A375 (cell line): ENCODE measurements at places on chromosomes 6 and 20. TPM values are rescaled to one million over a fixed set of nuclear protein-coding genes. Genes with fewer than 3 reads are reported as not detected.

CDSN gene
- total RNA-seq = not detected in 2 replicates

TINAG gene
- not detected in 2 replicates for total RNA-seq

KCNK16 gene
- not detected in 2 replicates for total RNA-seq

OR2H1 gene
- total RNA-seq = not detected in 2 replicates

ZNF334 gene
- total RNA-seq = 2.4 and 4.0 TPM in 2 replicates

TBC1D20 gene
- total RNA-seq = 21.8 and 26.3 TPM in 2 replicates
